ENCODE measurements at places on chromosomes 1 and 21. TPM values are rescaled to one million over a fixed set of nuclear protein-coding genes. Genes with fewer than 3 reads are reported as not detected.

ZBTB8A gene
- 1.7 TPM for total RNA-seq

SZT2 gene
- total RNA-seq = 12.7 TPM

- DNase-seq = no peak
- no peaks in the 10 kb centered on the region for H3K27me3 ChIP-seq
- no peaks in the 10 kb centered on the region for H3K4me1 ChIP-seq
- H3K4me3 ChIP-seq = no peak overlapping the region
These were observed 35.7 kb downstream of the TNFRSF8 start for GRCh38 chr1:12098786-12099185.

DNA sequence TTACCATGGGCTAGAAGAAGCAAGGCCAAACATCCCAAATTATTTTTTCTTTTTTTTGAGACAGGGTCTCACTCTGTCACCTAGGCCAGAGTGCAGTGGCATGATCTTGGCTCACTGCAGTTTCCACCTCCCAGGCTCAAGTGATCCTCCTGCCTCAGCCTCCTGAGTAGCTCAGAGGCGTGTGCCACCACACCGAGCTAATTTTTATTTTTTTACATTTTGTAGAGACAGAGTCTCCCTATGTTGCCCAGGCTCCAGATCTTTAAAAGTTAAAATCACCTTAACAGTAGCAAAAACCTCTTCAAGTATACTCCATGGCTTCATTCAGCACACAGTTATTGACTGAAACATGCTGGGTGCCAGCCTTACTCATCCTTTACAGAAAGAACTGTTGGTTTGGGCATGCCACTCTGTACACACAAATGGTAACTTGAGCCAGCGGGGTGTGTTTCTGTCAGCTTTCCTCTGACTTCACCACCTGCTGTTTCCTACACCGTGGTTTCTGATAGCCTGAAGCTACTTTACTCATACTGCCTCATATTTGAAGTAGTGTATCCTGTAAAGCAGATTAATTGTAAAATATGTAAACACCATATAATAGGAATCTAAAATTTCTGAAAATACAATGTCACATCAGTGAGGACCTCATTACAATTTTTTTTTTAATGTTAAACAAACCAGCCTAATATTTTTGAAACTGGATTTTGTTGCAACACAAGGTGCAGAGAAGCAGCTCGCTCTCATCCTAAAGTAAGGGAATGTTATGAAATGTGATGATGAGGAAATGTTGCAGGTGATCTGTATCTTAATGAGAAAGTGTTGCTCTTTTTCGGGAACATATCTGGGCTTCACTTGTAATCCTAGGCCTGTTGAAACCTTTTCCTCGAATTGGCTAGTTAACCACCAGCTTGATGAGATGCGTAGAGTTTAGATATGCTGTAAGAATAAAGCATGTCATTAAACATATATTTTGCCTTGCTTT is 113.9 kb downstream of the ATP5PO start:
- DNase-seq = peak; percentile 49
- no peak overlapping the region for H3K4me3 ChIP-seq
- peak overlapping the region; percentile 68 for H3K27ac ChIP-seq
- H3K27me3 ChIP-seq = no peaks in the 10 kb centered on the region
- peaks cover 36% of the 10 kb centered on the region for H3K4me1 ChIP-seq
- H3K36me3 ChIP-seq = no peaks in the 10 kb centered on the region

DNA sequence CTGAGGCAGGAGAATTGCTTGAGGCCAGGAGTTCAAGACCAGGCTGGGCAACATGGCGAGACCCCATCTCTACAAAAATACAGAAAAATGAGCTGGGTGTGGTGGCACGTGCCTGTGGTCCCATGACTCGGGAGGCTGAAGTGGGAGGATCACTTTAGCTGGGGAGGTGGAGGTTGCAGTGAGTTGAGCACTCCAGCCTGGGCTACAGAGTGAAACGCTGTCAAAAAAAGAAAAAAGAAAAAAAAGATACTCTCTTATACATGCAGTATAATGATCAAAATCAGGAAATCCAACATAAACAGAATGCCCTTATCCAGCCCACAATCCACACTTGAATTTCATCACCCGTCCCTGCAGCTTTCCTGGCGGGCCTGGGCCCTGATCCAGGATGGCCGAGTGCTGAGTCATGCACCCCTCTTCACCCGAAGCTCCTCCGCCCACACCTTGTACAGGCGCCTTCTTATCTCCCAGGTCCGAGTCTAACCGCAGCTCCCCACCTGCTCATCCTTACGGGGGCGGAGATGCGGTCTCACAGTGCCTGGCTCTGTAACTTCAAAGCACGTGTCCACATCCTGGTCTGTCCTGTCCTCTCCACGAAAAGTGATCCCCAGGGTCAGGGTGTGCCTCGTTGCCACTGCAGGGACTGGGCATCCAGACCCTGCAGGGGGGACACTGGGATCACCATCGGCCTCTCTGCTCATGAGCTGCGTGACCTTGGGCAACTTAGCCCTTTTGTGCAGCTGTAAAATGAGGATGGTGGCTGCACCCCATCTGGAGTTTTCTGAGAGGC is 120.2 kb upstream of the SLC45A1 start:
- no peak overlapping the region for H3K4me3 ChIP-seq
- H3K27ac ChIP-seq = peak overlapping the region; percentile 58
- H3K4me1 ChIP-seq = peaks cover 5% of the 10 kb centered on the region
- no peaks in the 10 kb centered on the region for H3K27me3 ChIP-seq

UMODL1 gene
- total RNA-seq = 1.2 TPM

DNA sequence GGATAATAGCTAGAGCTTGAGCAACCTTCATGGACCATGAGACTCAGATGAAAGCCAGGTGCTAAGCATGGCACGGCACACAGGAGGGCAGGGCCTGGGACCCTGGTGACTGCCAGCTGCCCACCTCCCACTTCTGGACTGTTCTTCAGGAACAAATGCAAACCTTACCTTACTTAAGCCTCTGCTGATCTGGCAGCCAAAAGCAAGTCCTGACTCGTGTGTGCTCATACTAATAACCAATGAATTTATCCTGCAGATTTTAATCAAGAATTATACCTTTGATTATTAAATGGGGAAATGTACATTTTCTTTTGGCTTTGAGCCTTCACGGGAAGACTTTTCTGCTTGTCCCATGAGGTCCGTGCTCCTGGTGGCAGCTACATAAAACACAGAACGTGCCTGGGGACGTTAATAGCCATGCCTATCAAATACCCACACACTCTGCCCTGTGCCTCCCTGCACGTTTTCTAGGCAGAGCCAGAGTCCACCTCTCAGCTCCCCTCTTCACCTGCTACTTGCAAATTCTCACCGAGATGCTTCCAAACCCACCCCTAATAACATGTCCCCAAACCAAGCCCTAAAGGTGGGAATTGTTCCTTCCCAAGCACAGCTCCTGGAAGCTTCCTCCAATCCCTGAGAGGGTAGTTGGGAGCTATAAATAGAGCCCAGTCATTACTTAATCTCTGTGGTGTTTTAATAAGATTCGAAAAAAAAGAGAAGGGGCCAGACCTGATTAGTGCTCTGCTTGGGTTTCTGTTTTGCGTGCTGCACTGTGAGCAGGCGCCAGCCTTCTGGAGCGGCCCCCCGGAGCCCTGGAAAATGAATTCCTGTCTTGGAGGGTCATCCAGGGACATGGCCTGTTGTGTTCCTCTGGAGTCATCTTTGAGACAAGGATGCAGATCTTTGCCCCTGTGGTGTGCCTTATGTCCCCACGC is 33.5 kb downstream of the SLC1A7 start:
- H3K4me1 ChIP-seq = peaks cover 6% of the 10 kb centered on the region
- H3K27me3 ChIP-seq = no peaks in the 10 kb centered on the region
- no peak for DNase-seq
- no peak overlapping the region for H3K4me3 ChIP-seq

DNA sequence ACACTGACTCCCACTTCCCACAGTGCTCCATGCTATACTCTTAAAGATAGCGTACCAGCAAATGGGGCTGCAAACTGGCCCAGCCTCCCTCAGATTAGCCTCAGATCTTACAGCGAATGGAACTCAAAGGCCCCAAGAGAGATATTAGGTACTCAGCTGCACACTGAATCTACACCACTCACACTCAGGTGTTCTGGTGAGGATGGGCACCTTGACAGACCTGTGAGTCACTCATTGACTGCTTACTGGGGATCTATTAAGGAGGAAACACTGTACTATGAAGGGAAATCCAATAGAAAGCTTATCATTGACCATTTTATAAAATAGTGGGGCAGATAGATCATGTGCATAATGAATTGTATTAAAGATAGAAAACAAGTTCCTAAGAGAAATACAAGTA is 164.3 kb upstream of the ATP1B1 start:
- H3K4me1 ChIP-seq = no peaks in the 10 kb centered on the region
- no peaks in the 10 kb centered on the region for H3K36me3 ChIP-seq
- no peak overlapping the region for H3K4me3 ChIP-seq

FALEC gene
- total RNA-seq = not detected

DNA sequence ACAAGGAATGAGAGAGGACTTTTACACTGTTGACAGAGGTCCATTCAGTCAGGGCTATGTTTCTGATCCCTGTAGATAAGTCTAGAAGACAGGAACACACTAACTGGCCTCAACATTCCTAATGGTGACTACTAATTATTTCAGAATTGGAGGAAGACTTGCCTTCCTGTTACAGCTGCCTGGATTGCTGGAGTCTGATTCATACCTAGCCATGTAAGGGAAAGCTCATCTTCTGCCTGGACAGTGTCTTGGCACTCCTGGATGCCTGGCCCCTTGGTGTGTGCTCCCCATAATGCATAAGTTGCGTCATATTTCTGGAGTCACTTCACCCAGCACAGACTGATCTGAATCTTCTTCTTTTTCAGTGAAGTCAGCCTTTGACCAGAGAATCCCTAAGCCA is 326.0 kb upstream of the RUNX1 start:
- H3K4me3 ChIP-seq = no peak overlapping the region
- H3K27ac ChIP-seq = no peak overlapping the region
- no peaks in the 10 kb centered on the region for H3K36me3 ChIP-seq
- no peaks in the 10 kb centered on the region for H3K4me1 ChIP-seq

DNA sequence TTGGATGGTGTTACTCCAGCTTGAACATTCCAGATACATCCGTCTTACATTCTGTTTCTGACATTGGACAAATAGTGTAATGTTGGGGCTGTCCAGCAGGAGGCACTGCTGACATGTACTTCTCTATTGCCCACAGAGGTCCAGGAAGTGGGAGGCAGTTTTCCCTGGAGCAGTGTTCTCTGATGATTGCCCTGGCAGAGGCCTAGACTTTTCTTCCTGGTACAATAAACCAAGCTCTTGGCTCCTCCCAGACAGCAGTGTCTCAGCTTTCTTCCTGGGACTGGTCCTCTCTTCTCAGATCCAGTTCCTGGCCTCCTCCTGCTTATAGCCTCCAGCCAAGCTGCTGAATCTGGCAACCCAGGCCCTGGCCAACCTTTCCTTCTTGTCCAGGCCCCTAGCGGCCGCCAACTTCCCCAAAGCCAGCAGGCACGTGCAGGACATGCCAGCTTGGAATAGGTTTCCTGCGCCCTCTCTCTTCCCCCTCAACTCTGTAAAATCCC is 14.9 kb upstream of the IFNLR1 start:
- no peak overlapping the region for H3K27ac ChIP-seq
- no peak overlapping the region for H3K4me3 ChIP-seq
- DNase-seq = peak; percentile 85
- H3K27me3 ChIP-seq = no peaks in the 10 kb centered on the region
- no peaks in the 10 kb centered on the region for H3K4me1 ChIP-seq
- no peaks in the 10 kb centered on the region for H3K36me3 ChIP-seq

- no peaks in the 10 kb centered on the region for H3K27me3 ChIP-seq
- H3K27ac ChIP-seq = no peak overlapping the region
- DNase-seq = no peak
- H3K4me1 ChIP-seq = no peaks in the 10 kb centered on the region
- no peak overlapping the region for H3K4me3 ChIP-seq
These were observed 437.6 kb downstream of the TTLL7 start for GRCh38 chr1:83561346-83561745.

DNA sequence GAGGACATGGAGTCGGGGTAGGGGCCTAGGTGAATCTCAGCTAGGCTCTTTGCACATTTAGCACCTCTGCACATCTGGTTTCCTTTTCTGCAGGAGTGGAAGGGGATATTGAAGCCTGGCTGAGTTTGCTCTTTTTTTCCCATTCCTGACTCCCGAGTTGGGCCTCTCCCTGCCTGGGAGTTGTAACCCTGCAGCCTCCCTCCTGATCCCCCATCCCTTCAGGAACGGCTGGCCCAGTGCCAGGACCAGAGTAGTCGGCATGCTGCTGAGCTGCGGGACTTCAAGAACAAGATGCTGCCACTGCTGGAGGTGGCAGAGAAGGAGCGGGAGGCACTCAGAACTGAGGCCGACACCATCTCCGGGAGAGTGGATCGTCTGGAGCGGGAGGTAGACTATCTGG is 836 bp downstream of the OLFML3 start:
- H3K27ac ChIP-seq = no peak overlapping the region
- H3K4me3 ChIP-seq = peak overlapping the region; percentile 18
- no peak for DNase-seq
- H3K4me1 ChIP-seq = no peaks in the 10 kb centered on the region
- H3K27me3 ChIP-seq = no peaks in the 10 kb centered on the region
- H3K36me3 ChIP-seq = no peaks in the 10 kb centered on the region

GRCh38 chr1:153610334-153610733 is 2.6 kb downstream of the S100A16 start:
- no peaks in the 10 kb centered on the region for H3K27me3 ChIP-seq
- no peak for DNase-seq
- peak overlapping the region; percentile 34 for H3K27ac ChIP-seq
- H3K4me3 ChIP-seq = no peak overlapping the region

MAN1C1 gene
- total RNA-seq = 32.9 TPM

GRCh38 chr1:236774926-236775325 is 20.2 kb upstream of the MTR start:
- no peaks in the 10 kb centered on the region for H3K27me3 ChIP-seq
- H3K36me3 ChIP-seq = no peaks in the 10 kb centered on the region
- H3K4me3 ChIP-seq = no peak overlapping the region
- no peak for DNase-seq
- no peak overlapping the region for H3K27ac ChIP-seq
- no peaks in the 10 kb centered on the region for H3K4me1 ChIP-seq

GRCh38 chr1:170660871-170661645 is 2.9 kb upstream of the PRRX1 start:
- H3K27ac ChIP-seq = no peak overlapping the region
- no peaks in the 10 kb centered on the region for H3K36me3 ChIP-seq
- no peaks in the 10 kb centered on the region for H3K4me1 ChIP-seq

GRCh38 chr1:169692756-169693460 is 18.5 kb downstream of the SELL start:
- no peaks in the 10 kb centered on the region for H3K4me1 ChIP-seq
- no peaks in the 10 kb centered on the region for H3K27me3 ChIP-seq
- DNase-seq = no peak
- no peak overlapping the region for H3K27ac ChIP-seq
- H3K36me3 ChIP-seq = no peaks in the 10 kb centered on the region
- no peak overlapping the region for H3K4me3 ChIP-seq

- no peak overlapping the region for H3K4me3 ChIP-seq
- H3K27ac ChIP-seq = no peak overlapping the region
- no peaks in the 10 kb centered on the region for H3K4me1 ChIP-seq
- no peaks in the 10 kb centered on the region for H3K36me3 ChIP-seq
- DNase-seq = no peak
- no peaks in the 10 kb centered on the region for H3K27me3 ChIP-seq
These were observed 14.9 kb downstream of the ATP1A4 start for GRCh38 chr1:160166166-160166868.

- no peak overlapping the region for H3K4me3 ChIP-seq
- H3K4me1 ChIP-seq = no peaks in the 10 kb centered on the region
- H3K36me3 ChIP-seq = no peaks in the 10 kb centered on the region
- no peak for DNase-seq
These were observed 388.6 kb downstream of the MATN1 start for GRCh38 chr1:30334767-30335166.

Measured in right lobe of liver (tissue), 6 donors.